ENCODE measurements at places on chromosomes 2 and 18.

DNA sequence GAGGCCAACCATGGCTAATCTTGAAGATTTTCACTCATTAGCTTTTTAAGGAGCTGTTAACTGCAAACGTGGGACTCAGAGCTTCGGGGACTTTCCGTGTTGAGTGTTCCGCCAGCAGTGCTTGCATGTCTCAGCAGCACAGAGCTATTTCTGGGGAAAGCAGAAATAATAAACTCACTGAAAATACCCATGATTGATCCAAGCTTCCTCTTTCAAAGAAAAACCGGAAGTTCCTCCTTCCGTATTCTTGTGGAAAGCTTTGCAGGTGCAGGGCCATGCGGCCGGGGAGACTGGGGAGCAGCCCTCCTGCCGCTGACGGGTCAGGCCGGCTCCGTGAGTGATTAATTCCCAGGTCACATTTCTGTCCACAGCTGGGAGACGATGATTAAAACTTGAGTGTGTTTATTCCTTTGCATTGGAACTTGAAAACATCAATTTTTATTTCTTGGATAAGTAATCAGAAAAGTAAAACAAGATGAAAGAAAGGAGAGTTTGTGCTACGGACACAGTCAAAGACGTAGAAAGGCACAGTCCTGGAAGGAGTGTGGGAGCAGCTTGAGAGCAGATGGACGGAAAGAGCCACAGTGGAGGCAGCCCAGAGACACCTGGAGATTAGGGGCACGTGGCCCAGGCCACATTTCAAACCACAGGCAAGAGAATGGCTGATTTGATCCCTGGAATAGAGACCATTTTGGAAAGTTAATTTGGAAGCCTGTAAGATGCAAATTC lies 54.2 kb upstream of the CTDP1 start:
- no peak for DNase-seq

GRCh38 chr2:217650716-217651360 lies 352.0 kb downstream of the TNS1 start:
- no peak for DNase-seq

- DNase-seq = no peak
Measured at GRCh38 chr2:169808221-169808620, 9.6 kb downstream of the SSB start.

GRCh38 chr2:240571314-240571973 lies 3.2 kb downstream of the RNPEPL1 start:
- no peak for DNase-seq

- no peak for DNase-seq
Measured at GRCh38 chr2:191905336-191905735, 58.4 kb upstream of the CAVIN2 start.

DNA sequence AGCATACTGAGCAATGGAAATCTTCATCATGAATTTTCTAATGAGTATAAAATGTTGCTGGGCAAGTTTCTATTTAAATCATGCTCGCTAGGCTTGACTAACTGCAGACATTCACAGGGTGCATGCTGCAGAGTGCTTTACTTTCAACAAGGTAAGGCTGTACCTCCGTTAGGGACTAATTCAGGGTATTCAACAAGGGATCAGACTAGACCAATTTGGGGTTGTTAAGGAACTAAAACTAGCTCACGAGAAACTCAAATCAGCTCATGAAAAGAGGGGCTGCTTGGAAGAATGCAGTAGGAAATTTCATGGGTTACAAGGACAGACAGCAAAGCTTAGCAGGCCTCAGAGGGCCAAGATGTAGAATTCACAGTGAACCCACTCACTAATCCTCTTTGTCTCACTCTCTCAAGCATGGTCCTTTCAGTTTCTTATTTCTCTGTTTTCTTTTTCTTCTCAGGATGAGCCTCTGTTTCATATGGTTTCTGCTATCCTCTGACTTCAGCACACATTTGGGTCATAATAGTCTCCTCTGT lies 2.2 kb downstream of the MYO3B start:
- DNase-seq = no peak

DNA sequence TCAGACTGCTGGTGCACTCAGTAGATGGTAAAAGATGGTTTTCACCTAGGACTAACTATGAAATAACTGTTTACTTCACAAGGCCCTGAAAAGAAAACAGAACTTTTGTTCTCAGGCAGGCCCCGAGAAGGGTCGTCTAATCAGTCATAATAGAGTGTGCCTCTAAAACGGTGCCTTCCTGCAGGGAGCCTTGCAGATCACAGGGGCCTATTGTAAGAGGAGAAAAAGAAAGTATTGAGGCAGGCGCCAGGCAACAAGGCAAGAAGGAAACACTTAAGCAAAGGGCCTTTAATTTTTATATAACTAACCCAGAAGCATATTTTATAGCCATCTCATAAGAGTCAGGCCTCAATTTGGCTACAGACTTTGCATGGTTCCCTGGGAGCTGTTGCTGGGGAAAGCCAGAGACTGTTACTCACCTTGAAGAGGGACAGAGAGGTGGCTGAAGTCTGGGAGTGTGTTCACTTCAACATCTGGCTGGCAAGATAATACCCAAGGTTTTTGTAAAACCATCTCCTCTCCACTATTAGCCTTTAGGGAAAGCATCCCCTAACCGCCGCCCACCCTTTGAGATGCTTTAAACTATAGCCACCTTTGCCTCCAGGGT lies 117.1 kb downstream of the PRPF40A start:
- no peak for DNase-seq

GRCh38 chr2:61158356-61158955 lies 3.5 kb upstream of the C2orf74 start:
- no peak for DNase-seq

DNA sequence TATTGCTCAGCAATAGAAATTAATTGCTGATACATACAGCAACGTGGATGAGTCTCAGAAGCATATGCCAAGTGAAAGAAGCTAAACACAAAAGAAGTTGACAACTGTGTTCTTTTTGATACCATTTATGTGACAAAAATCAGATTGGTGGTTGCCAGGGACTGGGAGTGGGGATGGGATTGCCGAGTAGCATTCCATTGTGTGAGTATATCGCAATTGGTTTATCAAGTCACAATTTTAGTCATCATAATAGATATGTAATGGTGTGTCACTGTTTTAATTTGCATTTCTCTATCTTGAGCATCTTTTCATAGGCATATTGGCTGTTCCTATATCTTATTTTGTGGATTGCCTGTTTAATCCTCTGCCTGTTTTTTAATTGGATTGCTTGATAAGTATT lies 20.9 kb downstream of the STRADB start:
- no peak for DNase-seq

GRCh38 chr2:111705239-111705638 lies 178.8 kb downstream of the ANAPC1 start:
- no peak for DNase-seq

GRCh38 chr2:239424337-239425045 lies 23.7 kb upstream of the HDAC4 start:
- no peak for DNase-seq

GRCh38 chr2:28231110-28231631 lies 161.5 kb upstream of the FOSL2 start:
- DNase-seq = no peak

DNA sequence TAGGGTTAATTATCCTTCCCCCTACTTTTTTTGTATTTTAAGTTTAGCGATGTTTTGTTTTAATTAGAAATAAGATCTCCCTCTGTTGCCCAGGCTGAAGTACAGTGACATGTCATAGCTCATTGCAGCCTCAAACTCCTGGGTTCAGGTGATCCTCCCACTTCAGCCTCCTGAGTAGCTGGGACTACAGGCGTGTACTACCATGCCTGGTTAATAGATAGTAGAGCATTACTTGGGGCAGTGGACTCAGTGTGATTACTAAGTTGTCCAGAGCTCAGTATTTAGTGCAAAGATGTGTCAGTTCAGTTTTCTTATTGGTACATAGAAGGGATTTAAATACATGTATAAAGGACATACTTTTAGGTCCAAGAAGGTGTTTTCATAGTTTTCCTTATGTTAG lies 9.5 kb upstream of the ADGRF3 start:
- DNase-seq = no peak

GRCh38 chr18:23924813-23925212 lies 89.7 kb upstream of the TTC39C start:
- no peak for DNase-seq

DNA sequence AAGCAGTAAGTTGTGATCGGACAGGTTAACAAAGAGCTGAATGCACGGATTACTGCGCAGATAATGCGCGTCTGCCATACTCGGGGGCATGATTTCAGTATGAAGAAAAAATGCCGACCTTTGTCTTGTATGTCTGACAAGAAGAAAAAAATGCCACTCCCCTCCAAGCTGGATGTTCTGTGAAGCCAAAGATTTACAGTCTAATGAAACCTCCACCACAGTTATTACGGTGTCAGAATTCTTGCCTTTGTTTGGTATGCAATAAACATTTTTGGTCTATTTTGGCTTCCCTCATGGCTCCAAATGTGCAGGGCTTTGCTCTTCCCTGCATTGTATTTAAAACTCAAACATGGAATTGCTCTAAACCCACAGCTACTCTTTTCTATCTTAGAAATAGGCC lies 72.2 kb upstream of the THUMPD2 start:
- DNase-seq = no peak

- no peak for DNase-seq
Measured at GRCh38 chr18:5964996-5965395, 69.7 kb upstream of the TMEM200C start.

DNA sequence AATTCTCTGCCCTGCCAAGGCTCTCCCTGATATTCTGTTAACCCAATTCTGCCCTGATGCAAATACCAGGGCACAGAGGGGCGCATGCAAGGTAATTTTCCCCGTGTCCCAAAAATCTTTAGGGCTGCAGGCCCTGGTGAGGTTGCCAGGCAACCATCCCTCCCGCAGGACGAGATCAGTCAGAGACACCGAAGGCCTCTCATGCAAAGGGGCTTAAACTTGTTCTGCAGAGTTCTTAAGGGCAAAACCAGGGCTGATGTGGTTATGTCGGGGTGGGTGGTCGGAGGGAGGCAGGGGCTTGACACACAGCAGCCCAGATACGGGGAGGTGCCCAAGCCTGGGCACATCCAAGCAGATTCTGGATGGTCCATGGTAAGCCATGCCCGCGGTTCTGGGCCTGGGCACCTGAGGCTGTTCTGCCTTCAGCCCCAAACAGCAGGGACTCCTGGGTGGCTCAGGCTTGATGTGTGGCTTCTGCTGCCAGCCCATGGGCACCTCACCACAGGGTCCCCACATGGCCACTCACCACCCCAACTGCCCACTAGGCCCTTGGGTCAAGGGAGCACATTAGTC lies 27.2 kb downstream of the STEAP3 start:
- DNase-seq = no peak

DNA sequence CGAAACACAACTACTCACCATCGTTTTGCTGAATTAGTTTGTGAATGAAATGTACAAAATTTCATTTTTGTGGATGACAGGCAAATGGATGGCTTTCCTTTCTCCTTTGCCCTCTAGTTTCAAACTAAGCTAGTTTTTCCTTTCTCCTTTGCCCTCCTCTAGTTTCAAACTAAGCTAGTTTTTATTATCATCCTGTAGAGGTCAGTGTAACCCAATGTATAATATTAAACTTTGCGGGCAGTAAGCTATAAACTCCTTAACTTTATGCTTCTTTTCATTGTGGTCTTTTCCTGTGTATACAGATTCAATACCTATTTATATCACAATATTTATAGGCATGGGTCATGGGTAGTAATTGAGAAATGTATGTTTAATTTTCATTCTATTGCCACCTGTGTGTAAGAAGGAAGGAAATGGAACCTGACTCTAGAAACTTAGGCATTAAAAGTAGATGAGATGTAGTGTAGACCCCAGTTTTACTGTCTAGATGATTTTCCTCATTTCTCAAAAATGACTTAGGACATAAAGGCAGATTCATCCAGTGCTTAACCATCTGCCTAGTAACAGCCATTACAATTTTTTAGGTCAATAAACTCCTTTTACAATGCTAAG lies 58.1 kb downstream of the MAP3K19 start:
- no peak for DNase-seq

- DNase-seq = no peak
Measured at GRCh38 chr2:65137197-65137775, 7.4 kb upstream of the RAB1A start.

DNA sequence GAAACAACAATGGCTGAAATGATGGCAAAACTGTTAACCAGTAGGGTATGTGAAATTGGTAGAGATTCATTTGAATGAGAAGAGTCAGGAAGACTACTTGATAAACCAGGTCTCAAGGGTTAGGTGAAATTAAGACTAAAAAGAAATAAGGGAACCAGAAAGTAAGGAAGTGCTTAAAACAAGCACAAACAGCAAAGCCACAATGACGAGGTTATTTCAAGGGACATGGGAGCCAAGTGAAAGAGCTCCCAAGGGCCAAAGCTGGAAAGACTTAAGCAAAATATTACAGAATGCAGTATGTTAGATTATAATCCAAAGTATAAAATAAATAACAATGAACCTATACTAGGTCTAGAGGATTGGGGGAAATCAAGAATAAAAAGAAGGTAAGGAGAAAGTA lies 19.3 kb upstream of the CD302 start:
- no peak for DNase-seq

GRCh38 chr18:48455555-48456478 lies 46.6 kb upstream of the ZBTB7C start:
- peak; percentile 29 for DNase-seq

- DNase-seq = no peak
Measured at GRCh38 chr2:25215232-25215631, 46.9 kb upstream of the POMC start.

DNA sequence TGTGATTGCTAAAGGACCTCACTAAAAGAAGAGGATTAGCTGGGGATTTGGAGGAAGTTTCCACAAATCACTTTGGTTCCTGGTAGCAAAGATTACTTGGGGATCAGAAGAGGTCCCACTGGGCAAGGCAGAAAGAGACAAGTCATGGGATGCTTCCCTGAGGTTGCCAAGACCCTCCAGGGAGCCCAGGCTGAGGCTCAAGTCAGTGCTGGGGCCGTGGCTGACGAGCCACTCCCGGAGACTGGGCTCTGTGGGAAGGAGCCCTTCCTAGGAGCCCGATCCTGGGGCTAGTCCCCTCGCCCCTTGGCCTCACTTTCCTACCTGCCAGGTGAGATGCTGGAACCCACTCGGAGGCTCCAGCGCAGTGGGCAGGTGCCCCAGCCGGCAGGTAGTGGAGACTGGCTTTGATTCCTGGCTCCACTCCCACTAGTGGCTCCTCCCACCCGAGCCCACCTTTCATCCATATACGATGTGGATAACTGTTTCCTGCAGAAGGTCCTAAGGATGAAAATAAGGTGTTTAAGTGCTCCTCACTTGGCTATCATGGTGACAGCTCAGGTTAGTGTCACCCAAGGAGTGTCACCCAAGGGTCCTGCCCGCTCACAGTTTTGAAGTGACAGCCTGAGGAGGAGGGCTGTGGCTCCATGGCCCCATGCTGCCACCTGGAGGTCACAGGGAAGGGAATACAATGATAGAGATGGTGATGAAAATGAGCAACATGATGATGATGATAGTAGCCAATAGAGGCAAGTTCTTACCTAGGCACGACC lies 100.5 kb downstream of the CAPN13 start:
- DNase-seq = peak; percentile 52

All from T follicular helper cell (primary cell).